NCI-H345 (cell line): ENCODE measurements at places on chromosomes 12 and 14.

DNA sequence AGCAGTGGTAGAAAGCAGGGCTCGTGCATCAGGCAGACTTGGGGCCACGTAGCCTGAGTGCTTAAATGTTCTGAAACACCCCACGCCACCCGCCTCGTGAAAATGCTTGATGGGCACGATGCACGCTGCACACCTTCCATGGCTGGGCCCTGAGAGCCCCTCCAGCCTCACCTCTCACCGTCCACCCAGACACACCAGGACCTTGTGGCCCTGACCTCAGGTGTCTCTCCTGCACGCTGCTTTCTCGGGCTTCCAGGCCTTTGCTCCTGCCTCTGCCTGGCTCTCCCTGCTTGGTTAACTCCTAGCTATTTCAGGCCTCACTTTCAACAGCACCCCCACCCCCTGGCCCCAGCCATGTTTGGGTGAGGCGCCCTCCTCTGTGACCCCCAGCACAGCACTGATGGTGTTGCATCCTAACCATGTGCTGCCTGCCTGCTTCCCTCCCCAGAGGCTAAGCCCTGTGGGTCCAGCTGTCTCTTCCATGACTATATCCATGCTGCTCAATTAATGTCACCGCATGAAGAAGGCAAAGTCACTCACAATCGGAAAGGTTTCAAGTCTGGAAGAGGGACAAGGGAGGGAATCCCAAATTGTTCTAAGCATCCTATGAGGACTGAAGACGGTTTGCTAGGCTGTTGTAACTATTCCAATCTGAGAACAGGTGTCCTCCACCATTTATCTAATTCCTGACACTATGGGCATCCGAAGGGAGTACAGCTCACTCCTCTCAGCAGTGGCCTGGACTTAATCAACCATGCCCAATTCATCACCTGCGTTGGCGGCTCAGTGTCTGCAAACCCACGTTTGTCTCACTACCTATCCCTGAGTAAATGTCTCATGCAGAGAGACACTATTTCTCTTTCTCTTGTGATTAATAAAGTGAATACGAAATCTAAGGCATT lies 82.2 kb downstream of the CCDC88C start:
- DNase-seq, result no peak

DNA sequence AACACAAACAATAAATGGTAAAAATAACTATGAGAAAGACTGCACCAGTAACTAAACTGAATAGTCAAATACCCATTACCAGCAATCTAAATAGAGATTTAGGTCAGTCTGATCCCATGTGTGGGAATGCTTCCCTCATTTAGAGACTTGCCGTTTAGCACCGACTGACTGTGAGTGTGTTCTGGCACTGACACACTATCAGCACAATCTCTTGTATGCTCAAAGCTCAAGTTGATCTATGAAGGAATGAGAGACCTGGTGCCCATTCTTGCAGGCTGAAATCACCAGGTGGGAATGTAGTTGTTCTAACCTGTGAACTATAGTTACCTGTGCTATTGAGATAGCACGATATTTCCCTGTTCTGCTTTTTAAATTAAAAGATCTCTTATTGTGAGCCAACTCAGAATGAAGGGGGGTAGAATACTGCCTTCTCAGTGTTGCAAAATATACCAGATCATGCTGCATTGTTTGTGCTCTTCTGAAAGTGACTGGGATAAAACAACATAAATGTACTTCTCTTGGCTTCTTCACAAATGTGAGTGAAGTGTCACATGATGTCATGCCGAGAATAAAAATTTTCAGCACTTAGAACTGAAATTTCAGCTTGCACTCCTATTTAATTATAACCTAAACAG lies 99.6 kb downstream of the LIN7A start:
- no peak for DNase-seq

DNA sequence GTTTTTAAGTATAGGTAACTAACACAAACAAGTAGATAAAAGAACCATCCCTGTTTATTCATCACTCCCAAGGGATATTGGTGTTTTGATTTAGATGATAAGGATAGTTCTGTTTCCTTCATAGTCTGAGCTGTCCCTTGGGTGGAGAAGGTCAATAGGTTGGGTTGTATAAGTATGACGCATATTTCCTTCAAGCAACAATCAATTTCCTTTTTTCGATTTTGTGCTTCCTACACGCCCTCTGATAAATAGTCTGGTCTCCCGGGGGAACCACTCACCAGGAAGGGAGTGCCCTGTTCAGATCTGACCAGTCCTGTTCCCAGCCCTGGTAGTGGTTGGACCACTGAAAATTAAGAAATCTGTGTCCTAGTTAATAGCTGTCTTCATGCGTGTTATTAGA lies 378.8 kb upstream of the FAR2 start:
- no peak for DNase-seq

DNA sequence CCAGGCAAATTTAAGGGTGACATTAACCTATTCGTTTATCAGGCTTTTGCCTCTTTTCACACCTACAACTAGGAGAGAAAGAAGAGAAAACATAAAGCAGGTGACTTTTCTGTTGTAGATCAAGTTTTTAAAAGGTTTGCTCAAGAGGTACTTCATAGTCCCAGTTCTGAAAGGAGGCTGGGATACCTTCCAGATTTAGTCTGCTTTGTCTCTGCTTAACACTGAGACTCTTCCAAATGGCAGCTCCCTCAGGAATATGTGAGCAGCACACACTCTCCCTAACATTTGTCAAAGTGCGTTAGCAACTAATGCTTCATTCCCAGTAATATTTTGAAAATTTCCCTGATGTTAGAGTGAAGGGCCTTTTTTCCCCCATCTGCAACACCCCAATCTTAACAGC lies 133.7 kb upstream of the RASSF8 start:
- DNase-seq, result no peak

GRCh38 chr12:39145175-39145999 lies 240.0 kb upstream of the CPNE8 start:
- DNase-seq, result no peak

GRCh38 chr12:56990648-56991318 lies 15.6 kb downstream of the ZBTB39 start:
- DNase-seq, result no peak

GRCh38 chr14:50058113-50058512 lies 58.3 kb downstream of the VCPKMT start:
- no peak for DNase-seq

DNA sequence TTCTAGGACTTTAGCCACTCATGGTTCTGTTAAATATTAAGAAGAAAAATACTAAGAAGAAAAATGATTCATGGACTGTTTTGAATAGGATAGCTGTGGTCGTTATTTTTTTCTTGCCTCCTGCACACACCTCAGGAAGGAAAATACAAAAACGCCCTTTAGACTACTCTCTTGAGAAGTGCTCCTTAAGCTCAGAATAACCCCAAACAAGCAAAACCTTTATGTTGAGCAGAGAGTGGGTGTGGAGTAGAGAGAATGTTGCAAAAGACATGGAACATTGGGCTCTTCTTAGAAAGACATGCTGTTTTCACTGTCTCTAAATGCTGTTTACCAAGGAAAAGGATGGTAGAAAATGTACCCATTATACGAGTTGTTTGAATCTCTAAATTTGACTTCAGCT lies 140.3 kb downstream of the LMNTD1 start:
- no peak for DNase-seq

GRCh38 chr12:95216711-95217376 lies 423 bp downstream of the FGD6 start:
- no peak for DNase-seq

GRCh38 chr12:55702861-55703260 lies 4.8 kb downstream of the ITGA7 start:
- no peak for DNase-seq

- DNase-seq, result peak; percentile 76
Observed at GRCh38 chr12:12704593-12705230, 8.7 kb upstream of the GPR19 start.

DNA sequence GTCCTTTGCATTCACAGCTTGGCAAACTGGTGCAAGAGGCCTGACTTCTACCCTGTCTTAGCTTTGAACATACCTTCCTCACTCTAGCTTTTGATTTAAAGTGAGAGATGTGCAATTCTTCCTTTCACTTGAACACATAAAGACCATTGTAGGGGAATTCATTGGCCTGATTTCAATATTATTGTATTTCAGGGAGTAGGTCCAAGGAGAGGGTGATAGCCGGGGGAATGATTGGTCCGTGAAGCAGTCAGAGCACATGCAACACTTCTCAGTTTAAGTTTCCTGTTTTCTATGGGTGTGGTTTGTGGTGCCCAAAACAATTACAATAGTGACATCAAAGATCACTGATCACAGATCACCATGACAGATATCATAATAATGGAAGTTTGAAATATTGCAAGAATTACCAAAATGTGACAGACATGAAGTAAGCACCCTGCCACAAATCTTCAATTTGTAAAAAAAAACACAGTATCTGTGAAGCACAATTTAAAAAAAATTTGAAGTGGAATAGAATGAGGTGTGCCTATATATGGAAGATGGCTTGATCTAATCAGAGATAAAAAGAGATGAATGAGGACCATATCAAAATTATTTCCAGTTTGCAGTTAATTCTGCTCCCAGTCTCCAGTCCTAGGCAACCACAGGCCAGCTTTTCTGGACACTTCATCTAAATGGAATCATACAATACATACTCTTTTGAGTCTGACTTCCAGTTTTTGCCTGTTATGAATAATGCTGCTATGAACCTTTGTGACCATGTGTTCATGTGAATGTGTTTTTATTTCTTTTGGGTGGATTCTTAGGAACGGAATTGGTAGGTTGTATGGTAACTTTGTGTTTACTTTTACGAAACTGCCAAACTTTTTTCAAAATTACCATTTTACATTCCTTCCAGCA lies 23.2 kb downstream of the BORCS5 start:
- no peak for DNase-seq

- no peak for DNase-seq
Observed at GRCh38 chr12:113231235-113232088, 10.2 kb downstream of the TPCN1 start.

DNA sequence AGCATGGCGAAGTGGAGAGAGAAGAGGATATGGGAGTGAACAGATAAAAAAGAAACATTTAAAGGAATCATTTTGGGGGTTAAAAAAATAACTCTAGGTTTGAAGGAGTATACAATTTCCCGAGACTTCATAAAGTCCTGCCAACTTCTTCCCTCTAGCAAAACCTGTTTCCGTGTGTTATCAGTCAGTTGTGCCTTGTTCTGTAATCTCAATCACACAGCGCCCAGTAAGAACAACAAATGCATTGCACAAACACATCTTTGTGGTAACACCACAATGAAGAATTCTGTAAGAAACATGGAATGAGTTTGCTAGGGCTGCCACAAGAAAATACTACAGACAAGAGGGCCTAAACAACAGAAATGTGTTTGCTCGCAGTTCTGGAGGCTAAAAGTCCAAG lies 144.7 kb upstream of the FUT8 start:
- no peak for DNase-seq

GRCh38 chr12:124395986-124396385 lies 101.1 kb downstream of the RFLNA start:
- DNase-seq, result no peak
